Cortex of kidney (tissue), 1 donor: ENCODE measurements at places on chromosomes 5 and 9.

DNA sequence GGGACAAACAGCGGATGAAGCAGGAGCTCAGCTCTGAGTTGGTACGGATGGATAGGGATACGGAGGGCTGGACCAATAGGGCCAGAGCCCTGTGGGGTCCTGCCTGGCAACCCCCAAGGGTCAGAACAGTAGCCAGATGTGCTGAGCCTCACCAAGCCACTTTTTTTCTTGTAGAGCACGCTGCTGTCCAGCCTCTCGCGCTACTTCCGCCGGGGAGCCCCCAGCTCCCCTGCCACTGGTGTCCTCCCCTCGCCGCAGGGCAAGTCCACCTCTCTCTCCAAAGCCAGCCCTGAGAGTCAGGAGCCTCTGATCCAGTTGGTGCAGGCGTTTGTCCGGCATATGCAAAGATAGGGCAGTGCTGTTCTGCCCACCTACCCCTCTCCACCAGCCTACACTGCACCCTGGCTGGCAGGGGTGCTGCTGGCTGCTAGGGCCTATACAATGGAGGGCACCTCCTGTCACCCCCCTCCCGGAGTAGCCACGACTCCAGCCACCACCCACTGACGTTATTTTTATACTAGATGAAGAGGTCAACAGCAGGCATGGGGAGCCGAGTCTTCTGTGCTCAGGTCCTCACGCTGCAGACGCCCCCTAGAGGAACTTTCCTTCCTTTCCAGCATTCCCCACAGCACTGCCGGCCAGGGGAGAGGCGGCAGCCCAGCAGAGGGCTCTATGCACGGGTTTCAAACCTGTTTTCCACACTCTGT is 21.6 kb downstream of the SH3GLB2 start:
- no peak for DNase-seq

- no peak for DNase-seq
Measured at GRCh38 chr9:129336601-129337331, 158.7 kb upstream of the IER5L start.

DNA sequence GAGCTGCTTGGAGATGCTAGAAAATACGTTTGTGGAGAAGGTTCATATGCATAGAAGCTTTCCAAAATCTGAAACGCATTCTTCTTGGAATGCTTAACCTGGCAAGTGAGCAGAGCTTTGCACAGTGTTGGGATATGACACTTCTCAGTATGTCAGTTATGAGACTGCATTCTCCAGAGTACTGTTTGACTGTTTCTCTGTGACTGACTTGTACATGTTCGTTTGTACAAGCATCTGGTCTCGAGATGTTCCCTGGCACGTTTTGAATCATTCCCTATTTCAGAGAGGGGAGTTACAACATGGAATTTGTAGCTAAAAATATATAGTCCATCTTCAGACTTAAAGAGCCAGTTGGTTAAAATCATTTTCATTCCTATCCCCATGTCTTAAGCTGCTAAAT is 272.4 kb downstream of the ARRDC3 start:
- no peak for DNase-seq

DNA sequence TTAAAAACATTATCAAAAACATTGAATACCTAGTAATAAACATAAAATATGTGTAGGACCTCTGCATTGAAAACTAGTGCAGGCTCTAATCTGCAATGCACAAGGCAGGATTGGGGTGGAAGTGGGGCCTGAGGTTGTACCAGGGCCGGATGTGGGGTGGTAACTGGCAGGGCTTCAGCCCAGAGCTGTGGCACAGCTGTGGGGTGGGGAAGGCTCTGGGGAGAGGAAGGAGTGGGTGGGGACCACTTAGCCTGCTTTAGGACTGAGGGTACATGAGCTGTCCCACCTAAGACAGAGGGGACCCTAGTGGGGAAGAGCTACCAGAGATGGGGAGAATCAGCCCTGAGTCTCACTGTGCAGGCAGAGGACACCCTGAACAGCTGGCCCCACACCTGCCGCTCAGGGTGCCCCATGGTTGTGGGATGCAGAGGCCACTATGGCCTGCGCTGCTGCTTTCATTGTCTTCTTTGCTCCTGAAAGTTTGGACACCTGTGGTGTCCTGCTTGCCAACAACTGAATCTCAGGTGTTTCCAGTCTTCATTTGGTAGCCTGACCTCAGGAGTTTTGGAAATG is 311.4 kb downstream of the TLE4 start:
- DNase-seq, result no peak

DNA sequence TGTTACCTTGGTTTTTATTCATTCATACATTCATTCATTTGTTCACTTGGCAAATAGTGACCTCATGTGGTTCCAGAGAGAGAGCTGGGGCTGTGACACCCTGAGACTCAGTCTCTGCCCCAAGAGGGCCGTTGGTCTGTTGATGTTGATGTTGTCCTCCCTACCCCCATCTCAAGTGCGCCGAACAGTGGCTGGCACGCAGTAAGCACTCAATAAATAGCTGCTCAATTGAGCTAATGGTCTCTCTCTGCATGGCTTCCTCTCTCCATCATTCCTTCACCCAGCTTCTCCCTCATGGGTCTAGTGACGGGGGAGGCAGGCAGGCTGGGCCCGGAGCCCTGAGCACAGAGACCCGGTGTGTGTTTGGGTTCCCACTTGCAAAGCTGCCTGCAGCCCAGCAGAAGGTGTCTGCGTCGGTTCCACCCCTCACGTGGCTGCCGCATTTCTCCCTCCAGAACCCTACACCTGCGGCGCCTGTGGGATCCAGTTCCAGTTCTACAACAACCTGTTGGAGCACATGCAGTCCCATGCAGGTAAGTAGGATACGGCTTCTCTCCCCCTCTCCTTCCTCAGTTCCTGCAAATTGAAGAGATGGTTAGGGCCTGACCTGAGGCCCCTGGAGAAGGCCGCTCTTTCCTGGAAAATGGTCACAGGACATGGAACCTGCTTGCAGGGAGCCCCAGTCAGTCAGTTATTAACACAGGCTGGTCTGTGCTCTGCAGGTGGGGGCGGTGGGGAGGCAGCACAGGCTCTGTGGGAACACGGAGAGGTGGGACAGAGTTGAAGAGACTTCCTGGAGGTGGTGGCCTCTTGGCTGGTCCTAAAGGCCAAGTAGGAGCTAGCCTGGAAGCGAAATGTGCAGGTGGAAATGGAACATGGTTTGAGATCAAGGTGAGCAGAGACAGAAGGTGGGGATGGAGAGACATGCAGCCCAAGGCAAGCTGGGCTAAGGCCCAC is 42.0 kb downstream of the AMBP start:
- DNase-seq, result no peak

GRCh38 chr9:127878001-127878651 is 651 bp upstream of the AK1 start:
- DNase-seq, result no peak

- no peak for DNase-seq
Measured at GRCh38 chr5:1669276-1670155, 130.1 kb downstream of the MRPL36 start.

DNA sequence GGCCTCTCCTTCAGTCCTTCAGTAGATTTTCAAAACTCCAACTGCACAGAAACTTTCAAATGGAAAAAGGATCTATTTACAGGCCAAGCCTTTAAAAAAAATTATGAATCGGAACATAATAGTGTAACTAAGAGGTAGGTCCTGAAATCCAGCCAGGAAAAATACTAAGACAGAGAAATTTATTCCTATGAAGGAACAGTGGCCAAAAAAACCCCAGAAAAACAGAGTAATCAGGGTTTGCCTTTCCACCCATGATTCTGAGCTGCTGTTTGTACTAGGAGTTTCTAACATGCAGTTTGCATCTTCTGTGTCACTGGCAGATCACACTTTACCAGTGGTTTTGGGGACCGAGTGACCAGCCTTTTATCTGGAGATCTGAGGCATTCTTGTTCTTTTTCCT is 93.1 kb upstream of the TMED7 start:
- no peak for DNase-seq

DNA sequence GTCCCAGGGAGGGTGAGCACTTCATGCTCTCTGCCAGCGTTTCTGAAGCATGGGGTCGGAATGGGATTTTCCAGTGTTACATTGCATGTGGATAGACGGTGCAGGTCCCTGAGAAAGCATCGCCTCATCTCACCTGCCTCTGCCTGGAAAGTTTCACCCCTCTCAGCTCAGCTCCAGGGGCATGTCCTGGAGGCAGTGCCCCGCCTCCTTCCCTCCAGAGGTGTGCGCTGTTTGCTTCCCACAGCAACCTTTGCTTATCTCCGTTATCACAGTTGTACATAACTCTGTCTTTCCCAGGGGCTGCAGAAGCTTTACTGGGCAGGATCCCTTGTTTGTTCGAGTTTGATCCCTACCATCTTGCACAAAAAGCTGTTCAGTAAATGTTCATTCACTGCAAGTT is 10.7 kb upstream of the CREBRF start:
- DNase-seq, result no peak

DNA sequence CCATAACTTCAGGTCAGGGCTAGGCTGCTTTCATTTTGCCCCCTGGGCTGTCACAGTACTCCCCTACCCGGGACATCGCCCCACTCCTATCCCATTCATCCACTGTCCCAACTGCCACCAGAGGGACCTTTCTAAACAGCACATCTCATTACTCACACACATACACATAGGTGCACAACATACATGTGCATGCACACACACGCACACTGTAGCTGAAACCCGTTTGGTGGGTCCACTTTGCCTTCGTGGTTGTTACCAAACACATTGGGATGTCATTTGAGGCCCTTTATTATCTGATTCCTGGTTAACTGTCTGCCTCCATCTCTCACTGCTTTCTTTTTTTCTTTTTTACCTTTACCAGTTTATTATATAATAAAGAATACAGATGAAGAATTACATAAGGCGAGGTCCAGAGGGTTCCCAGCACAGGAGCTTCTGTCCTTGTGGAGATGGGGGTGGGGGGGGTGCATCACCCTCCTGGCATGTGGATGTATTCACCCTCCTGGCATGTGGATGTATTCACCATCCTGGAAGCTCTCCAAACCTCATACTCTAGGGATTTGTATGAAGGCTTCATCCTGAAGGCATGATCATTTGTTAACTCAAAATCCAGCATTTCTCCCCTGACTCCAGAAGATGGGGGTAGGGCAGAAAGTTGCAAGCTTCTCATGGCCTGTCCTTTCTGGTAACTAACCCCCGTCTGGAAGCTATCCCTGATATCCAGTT is 186.0 kb downstream of the GOLPH3 start:
- DNase-seq, result no peak

DNA sequence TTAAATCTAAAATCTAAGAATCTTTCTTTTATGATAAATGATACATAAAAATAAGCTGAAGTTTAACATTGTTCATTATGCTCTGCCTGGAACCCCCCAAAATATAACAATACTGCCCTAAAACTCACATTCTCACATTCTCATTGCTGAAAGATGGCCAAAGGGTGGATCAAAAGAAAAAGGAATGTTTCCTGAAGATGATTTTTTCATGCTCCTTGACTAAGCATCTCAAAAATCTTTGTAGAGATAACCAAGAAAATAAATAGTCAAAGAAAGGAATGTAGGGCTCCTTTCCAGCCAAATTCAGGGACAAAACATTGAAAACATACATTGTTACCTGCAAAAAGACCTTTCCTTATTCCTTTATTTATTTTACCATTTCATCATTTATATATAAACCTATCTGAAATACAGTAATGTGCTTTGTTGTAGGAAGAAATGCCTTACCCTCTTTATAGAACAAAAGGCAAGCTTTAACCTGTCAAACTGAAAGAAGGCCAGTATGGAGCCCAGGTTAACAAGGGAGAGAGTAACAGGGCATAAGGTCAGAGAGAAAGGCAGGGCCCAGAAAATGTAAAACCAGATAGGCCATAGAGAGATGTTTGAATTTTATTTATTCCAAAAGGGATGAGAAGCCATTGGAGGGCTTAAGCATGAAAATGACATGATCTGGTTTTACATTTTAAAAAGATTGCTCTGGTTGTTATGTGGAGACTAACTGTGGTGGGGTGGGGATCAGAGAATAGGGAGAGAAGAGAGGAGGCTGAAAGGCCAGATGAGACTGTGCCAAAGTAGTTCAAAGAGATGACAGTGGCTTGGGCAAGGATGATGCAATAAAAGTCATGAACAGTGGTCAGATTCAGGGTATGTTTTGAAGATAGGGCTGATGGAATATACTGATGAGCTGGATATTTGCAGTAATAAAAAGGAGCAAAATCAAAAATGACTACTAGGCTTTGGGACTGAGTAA is 37.3 kb upstream of the CDK5RAP2 start:
- no peak for DNase-seq

DNA sequence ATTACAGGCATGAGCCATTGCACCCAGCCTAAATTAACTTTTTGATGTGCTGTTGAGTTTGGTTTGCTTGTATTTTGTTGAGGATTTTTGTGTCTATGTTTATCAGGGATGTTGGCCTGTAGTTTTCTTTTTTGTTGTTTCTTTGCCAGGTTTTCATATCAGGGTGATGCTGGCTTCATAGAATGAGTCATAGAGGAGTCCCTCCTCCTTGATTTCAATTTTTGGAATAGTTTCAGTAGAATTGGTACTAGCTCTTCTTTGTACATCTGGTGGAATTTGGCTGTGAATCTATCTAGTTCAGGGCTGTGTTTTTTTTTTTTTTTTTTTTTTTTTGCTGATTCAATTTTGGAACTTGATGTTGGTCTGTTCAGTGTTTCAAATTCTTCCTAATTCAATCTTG is 1164.3 kb upstream of the DMAC1 start:
- no peak for DNase-seq

DNA sequence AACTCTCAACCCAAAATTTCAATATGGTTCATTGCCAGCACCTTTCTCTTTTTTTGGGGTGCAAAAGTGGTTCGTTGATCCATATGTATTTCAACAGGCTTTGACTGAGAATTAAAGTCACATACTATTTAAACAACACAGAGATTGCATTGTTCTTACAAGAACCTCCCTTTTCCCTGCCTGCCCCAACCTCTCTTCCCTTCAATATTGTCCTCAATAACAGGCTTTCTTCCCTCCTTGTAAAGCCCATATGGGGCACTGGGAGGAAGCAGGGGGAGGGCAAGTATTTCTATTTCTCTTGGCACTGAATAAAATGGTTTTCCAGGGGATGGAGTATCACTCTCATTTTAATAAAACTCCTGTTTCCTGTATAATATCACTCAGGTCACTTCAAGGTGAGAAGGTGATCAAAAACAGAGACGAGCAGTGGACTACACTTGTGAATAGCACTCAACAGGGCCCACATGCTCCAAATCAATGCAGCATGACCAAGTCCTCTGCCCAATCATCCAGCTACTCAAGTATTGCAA is 65.1 kb downstream of the EFNA5 start:
- no peak for DNase-seq

DNA sequence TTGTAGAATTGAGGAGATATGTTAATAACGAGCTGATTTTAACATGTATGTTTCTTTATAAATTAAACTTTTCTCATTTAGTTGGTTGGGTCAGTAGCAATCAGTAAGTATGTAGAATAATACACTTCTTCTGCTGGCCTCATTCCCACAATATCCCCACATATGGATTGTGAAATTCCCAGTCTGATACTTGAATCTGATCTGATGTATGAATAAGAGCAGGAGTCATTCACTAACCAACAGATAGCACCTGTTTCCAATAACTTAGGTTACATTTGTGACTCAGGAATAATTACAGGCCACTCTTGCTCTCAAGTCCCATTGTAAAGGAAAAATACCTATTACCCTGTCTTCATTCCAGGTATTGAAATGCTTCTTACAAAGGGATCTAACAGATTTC is 23.9 kb downstream of the SLC36A1 start:
- DNase-seq, result no peak

- DNase-seq, result no peak
Measured at GRCh38 chr5:103513701-103514100, 48.9 kb downstream of the NUDT12 start.
